T-helper 17 cell (primary cell): ENCODE measurements at places on chromosomes 12 and 14. TPM values are rescaled to one million over a fixed set of nuclear protein-coding genes. Genes with fewer than 3 reads are reported as not detected.

DNA sequence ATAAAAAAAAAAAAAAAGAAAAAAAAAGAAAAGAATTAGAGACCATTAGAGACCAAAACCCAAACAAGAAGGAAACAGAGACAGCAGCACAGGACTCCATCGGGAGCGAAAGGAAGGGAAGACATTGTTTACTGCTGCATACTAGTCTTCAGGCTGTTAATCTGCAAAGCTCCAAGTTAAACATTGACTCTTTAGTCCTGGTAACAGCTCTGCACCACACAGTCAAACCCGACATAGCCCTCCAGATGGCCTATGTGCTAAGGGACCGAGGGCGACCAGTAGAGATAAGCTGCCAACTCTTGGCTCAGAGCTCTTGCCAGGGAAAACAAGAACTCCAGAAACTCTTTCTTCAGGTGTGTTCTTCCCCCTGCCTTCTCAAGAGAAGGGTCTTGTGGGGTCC is 7.8 kb downstream of the P2RX4 start:
- DNase-seq, result no peak

GRCh38 chr14:32027255-32027939 is 49.7 kb upstream of the ARHGAP5 start:
- no peak for DNase-seq

DNA sequence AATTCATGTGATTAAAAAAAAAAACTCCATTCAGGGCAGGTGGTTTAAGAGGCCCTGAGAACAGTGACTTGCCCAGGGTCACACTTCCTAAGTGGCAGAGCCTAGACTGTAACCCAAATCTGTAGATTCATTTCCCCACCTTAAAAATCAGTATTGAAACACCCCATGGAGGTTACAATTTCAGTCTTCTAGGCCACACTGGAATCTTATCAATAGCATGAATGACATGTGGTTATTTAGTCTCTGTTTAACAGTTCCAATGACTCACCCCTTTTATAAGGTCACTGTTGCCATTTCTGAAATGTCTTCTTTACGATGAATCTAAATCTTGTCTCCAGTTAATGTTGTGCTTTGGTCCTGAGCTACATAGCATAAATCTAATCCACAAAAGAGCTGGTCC is 262.3 kb upstream of the GRIP1 start:
- no peak for DNase-seq

DNA sequence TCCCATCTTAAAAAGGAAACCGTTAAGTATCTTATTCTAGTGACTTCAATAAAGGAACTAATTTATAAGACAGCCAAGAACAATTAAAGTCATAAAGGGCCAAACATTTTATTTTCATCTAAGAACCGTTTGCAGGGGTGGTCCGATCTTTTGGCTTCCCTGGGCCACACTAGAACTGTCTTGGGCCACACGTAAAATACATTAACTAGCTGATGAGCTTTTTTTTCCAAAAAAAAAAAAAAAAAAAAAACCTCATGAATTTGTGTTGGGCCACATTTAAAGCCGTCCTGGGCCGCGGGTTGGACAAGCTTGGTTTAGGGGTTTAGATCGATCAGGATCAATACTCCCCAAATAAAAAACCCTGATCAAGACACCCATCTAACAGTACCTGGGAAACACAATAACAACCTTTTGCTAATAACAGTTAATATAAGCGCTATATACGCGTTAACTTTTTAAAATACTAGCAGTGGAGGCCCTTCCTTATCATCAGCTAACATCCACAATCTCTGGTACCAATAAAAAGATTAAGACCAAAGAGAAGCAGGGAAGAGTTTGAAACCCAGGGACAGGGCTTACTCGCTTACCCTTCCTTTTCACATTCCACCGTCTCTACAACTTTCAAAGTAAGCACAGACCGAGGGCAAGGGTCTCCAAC is 1.1 kb downstream of the NAP1L1 start:
- no peak for DNase-seq

DNA sequence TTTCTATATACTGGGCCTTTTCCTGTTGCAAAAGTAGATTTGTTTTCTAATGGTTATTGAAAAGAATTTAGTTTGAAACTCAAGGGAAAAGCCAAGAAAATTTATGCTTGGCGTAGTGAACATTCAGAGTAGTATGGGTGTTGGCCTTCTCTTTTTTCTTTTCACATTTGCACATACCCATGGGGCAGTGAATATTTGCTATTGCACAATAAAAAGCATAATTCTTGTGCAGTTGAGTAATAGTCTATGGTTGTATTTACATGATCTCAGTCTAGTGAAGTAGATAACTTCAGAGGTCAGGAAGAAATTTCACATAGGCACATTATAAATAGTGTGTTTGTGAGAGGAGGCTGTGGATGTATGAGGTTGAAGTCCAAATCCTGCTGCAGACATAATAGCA is 158.1 kb downstream of the FLRT2 start:
- DNase-seq, result no peak

DNA sequence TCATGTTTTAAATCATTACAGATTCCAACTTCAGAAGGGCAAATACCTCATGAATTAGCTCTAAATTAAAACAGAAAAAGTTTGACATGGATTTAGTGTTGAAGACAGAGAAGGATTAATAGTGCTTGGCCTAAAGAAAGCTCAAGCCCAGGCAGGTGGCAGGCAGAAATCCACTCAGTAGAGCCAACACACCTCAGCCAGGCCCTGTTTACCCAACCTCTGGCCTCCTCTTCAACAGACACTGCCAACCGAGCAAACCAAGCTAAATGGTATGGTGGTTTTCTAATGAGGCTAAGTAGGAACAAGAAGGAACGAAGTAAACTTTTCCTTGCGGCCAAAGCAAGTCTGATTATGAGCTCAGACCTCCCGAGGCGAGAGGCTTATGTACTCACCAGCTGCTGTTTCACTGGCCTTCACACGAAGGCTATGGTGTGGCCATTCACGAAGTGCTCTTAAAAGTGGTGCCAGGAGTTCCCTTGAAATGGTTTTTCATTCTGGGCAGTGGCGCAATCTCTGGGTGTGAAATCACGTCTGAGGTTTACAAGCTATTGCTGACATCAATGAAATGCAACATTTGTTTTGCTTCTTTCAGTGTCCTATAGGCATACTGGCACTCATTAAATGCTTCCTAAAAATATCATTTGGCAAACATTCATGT is 124.1 kb upstream of the LGR5 start:
- no peak for DNase-seq

DNA sequence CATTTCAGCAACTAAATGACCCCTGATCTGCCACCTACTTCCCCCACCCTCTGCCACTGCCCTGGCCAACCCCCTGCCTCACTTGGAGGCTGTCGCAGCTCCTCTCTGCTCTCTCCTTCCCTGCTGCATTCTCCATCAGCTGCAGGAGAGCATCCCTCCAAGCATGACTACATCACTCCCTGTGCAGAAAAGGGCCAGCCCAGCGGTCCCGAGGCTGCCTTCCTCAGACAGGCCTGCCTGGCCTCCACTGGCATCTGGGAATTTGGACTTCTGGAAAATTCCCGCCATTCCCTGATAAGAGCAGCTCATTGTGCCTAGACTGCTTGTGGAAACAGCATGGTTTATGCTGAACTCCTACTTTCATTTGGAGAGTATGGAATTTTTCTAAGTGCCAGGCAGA is 12.7 kb downstream of the HVCN1 start:
- no peak for DNase-seq

- no peak for DNase-seq
Measured at GRCh38 chr12:115096588-115097397, 412.8 kb upstream of the TBX3 start.

DNA sequence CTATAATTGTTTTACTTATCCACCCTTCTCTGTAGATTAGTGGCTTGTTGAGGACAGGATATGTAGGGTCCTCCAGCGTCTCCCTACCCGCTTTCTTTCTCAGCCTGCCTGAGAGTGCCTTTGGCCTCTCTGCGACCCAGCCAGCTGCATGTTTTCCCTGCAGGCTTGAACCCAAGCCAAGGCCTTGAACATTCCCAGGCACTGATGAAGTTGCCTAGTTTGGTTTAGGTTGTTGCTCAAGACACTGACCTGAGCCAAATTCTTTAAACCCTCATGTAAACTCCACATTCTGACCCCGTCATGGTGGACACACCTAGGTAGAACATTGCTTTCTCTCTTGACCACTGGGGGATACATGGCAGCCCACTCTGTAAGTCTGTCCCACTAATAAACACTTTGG is 33.4 kb upstream of the TXNRD1 start:
- no peak for DNase-seq

- DNase-seq, result no peak
Measured at GRCh38 chr14:81946834-81947798, 413.5 kb upstream of the SEL1L start.

The NEUROD4 gene
- not detected for total RNA-seq

The ISM2 gene
- total RNA-seq, result not detected

The GLS2 gene
- 1.9 TPM for total RNA-seq

The PTHLH gene
- not detected for total RNA-seq

The GPRC5D gene
- not detected for total RNA-seq

The TCL1B gene
- total RNA-seq, result not detected

The TEX52 gene
- total RNA-seq, result not detected
